Muscle of back (tissue), 13 donors: ENCODE measurements at places on chromosomes 6 and 20.

GRCh38 chr6:122077603-122078002 lies 321.8 kb upstream of the HSF2 start:
- no peak for DNase-seq

DNA sequence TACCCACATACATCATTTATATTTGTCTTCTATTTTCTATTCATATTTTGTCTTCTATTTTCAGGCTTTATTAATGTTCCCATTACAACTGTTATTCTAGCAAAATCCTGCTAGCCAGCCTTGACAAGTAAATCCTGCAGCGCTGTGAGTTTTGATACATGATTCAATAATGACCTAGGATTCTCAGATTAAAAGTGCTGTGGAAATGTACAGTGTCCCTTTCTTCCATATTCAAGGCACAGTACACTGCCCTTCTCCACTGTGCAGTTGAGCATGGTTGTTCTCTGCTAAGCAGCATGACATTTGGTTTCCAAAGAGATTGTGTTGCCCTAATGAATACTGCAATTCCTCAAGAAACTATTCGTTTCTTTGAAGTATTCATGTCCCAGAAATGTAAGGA lies 5.8 kb upstream of the HEY2 start:
- DNase-seq = no peak

GRCh38 chr6:17020889-17021538 lies 80.8 kb upstream of the STMND1 start:
- no peak for DNase-seq

GRCh38 chr6:5331845-5332442 lies 70.6 kb downstream of the FARS2 start:
- peak; percentile 41 for DNase-seq

DNA sequence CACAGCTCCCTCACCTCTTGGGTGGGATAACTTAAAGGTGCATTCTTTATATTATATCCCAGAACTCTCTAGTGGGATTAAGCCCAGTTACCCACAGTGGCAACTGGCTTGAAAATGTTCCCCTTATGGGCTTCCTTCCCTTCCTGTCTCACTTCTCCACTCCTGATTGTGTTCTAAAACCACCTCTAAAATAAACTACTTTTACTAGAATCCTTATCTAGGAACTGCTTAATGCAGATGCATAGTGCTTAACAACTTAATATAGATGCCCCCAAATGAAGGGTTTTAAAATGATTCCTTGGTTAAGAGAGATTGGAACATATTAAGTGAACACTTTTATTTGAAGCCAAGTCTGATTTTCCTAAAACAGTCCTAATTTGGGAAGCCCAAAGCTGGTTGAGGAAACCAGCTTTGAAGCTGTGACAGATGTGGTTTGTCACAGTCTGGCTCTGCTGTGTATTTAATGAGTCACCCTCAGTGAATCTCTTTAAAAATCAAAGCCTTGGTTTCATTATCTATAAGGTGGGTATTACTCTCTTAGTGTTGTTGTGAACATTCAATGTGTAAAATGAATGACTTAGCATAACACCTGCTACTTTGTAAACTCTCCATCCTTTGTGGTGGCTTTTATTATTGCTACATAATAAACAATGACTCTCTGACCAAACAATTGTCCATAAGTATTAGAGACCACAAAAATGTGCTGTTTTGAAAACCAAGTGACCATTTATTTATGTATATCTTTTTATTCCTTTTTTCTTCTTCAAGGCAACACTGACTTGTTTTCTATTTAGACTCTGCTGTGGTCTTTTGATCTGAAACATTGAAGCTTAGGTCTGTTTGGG lies 24.4 kb downstream of the PLCB1 start:
- no peak for DNase-seq

DNA sequence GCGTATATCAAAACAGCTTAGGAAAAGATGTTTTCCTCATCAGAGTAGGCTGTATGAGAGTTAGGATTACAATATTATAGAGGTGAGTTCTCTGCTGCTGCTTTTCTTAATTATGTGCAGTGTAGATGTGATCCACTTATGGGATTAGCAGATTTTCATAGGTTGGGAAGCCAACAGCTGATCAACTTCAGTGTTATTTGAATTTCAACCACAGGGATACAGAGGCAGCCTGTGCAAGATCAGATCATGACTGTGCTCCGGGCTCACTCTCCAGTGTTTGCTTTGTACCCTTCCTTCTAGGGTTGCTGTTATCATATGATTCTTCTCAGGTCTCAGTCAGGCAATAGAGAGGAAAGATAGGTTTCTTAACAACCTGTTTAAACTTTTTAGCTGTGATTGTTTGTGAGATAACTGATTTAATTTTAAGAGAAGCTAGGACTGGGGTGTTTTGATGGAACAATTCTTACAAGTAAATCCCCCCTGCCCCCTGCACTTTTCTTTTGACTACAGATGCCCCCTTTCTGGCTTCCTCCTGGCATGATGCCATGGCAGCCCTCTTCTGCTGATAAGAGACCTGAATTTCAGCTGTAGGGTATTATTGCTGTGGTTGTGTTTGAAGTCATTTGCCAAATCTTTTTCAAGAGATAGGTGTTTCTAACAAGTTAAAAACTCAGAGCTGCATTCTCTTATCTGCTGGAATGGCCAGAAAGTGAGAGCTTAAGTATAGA lies 8.5 kb downstream of the RNF8 start:
- DNase-seq = no peak

- no peak for DNase-seq
These were observed 38.9 kb downstream of the RPP40 start for GRCh38 chr6:4964675-4965561.

- DNase-seq = peak; percentile 11
These were observed 82.2 kb downstream of the WDR27 start for GRCh38 chr6:169619650-169620049.

GRCh38 chr6:91480402-91480801 lies 893.5 kb upstream of the MAP3K7 start:
- DNase-seq = no peak

DNA sequence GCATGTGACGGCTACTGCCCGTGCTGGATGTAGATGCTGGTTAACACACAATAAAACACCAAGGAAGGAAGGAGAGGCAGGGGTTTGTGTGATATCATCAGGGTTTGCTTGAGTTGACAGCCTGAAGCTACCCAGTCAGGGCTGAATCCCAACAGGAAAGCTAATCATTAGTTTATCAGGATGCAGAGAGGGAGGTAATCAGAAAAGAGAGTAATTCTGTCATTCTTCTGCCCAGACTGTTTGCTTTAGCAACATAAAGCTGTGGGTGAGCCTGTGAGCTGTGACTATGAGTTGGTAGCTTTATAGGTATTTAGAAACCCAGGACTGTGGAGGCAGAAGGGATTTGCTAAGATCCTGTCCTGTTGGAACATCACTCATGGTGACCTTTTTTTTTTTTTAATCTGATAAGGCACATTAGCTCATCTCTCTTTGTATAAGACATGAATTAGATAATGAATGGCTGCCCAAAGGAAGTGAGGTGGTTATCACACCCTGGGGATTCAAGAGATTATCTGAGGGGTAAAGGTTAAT lies 79.3 kb downstream of the CAP2 start:
- no peak for DNase-seq

DNA sequence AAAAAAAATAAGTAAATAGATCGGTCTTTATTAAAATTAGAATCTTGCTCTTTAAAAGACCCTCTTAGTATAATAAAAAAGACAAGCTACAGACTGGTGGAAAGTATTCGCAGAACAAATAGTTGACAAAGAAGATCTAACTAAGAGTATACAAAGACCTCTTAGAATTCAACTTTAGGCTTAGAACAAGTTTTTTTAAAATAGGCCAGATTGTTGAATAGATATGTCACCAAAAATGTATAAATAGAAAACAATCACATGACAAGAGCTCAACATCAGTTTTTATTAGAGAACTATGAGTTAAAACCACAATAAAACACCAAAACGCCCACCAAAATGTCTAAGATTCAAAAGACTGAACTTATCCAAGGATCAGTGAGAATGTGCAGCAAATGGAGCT lies 632.7 kb upstream of the PTCHD4 start:
- no peak for DNase-seq

GRCh38 chr6:167049275-167049674 lies 50.1 kb downstream of the CEP43 start:
- no peak for DNase-seq

DNA sequence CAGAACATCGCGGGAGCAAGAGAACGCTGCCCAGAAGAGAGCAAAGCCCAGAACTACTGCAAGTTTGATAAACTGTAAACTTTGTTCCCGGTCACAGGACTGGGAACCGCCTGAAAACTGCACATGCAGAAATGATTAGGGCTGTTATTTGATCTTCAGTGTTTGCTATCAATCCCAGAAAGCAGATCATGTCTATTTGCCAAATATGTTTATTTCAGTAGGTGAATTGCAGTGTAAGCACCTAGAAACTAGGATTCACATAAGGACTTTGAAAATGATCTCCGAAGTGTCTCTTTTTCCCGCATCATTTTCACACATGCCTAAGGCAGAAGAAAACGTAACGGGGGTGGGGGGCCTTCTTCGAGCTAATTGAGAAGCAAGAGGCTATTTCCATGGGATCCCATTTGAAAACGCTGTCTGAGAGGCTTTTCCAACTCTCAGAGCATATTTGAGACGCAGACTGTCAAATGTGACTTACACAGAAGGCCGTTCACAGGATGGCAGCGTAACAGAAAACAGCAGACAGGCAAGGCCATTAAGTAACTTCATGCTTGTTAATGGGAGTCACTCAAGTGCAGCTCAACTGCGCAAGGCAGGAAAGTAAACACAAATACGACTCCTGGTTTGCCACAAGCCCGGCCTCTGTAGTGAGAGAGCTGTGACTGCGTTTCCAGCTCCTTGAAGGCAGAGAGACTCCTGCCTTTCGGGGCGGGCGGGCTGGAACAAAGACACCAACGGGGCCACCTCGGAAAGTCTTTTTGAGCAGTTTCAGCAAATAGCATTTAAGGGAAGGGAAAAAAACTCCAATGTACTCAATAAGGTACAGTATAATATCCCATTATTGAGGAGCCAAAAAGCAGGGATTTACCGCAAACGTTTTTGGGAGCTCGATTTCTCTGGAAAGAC lies 144.7 kb upstream of the ZNF217 start:
- DNase-seq = no peak

DNA sequence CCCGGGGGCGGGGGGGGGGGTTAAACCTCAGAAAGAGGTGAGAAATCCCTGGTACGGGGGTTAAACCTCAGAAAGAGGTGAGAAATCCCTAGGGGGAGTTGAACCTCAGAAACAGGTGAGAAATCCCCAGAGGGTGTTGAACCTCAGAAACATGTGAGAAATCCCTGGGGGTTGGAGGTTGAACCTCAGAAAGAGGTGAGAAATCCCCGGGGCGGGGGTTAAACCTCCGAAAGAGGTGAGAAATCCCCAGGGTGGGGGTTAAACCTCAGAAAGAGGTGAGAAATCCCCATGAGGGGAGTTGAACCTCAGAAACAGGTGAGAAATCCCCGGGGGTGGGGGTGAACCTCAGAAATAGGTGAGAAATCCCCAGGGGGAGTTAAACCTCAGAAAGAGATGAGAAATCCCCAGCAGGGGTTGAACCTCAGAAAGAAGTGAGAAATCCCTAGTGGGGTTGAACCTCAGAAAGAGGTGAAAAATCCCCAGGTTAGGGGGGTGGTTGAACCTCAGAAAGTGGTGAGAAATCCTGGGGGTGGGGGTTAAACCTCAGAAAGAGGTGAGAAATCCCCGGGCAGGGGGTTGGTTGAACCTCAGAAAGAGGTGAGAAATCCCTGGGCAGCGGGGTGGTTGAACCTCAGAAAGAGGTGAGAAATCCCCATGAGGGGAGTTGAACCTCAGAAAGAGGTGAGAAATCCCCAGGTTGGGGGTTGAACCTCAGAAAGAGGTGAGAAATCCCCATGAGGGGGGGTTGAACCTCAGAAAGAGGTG lies 87.4 kb downstream of the PLG start:
- no peak for DNase-seq

- peak; percentile 75 for DNase-seq
These were observed 17.7 kb upstream of the TNFAIP3 start for GRCh38 chr6:137849181-137849980.

DNA sequence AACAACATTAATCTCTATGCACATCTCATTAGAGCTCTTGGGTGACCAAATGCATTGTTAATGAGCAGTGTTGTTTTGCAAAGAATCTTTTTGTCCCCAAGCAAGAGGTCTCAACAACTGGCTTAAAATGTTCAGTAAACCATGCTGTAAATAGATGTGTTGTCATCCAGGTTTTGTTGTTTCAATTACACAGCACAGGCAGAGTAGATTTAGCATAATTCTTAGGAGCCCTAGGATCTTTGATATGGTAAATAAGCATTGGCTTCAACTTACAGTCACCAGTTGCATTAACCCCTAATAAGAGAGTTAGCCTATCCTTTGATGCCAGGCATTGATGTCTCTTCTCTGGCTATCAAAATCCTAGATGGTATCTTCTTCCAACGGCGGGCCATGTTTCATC lies 23.3 kb downstream of the NUP153 start:
- DNase-seq = no peak

DNA sequence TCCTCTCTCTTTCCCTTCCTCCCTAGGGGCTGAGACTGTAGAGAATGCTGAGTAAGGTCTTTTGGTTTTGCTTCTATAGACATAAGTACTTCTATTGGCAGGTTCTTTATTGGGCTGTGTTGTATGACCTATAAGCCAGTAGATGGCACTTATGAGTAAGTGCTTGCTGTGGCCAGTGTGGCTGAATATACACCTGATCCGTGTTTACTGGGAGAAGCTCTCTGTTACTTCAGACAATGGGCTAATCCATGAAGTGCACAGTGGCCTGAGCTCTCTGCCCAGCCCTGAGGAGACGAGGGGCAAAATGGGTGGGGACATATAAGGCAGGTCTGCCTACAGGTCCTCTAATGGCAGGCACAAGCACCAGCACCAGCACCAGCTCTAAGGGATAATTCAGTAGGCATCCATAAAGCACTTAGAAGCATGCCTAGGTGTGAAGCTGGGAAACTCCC lies 610.3 kb downstream of the RNF144B start:
- no peak for DNase-seq

- no peak for DNase-seq
These were observed 1.1 kb upstream of the SLC22A7 start for GRCh38 chr6:43296780-43297497.

DNA sequence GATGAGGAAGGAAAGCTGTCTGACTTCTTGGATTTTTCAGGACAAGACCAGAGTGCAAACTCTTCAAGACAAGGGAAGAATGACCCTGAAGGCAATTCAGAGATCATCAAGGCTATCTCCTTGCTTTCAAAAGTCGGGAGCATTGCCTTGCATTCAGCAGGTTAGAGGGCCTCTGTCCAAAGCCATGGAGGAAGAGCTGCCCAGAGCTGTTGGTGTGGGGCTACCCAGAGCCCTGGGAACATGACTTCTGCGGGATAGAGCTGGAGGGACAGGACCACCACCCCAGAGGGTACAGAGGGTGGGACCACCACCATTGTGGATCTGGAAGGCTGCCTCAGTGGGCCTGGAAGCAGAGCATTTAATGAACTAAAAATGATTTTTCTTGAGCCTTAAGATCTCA lies 5.2 kb upstream of the SRXN1 start:
- no peak for DNase-seq
